Aortic smooth muscle cell (primary cell): ENCODE measurements at places on chromosomes 12 and 14. TPM values are rescaled to one million over a fixed set of nuclear protein-coding genes. Genes with fewer than 3 reads are reported as not detected.

HSP90B1 gene
- 1,182 and 1,227 TPM in 2 replicates for total RNA-seq

NYNRIN gene
- total RNA-seq, result 4.1 and 6.5 TPM in 2 replicates

OASL gene
- 0.13 and 0.19 TPM in 2 replicates for total RNA-seq

SLC5A8 gene
- not detected in 2 replicates for total RNA-seq

LIMA1 gene
- 89.8 and 116 TPM in 2 replicates for total RNA-seq

CD163 gene
- under 0.01 TPM in 1 of 2 replicates, not detected in the other for total RNA-seq

LRTM2 gene
- total RNA-seq, result not detected in 2 replicates

LRFN5 gene
- total RNA-seq, result 1.2 and 7.4 TPM in 2 replicates

PLA2G1B gene
- 0.25 TPM in 1 of 2 replicates, not detected in the other for total RNA-seq
